ENCODE measurements at places on chromosomes 11 and 22.

GRCh38 chr11:3834664-3835461 lies 5.9 kb downstream of the RHOG start:
- DNase-seq, result peak; percentile 64

DNA sequence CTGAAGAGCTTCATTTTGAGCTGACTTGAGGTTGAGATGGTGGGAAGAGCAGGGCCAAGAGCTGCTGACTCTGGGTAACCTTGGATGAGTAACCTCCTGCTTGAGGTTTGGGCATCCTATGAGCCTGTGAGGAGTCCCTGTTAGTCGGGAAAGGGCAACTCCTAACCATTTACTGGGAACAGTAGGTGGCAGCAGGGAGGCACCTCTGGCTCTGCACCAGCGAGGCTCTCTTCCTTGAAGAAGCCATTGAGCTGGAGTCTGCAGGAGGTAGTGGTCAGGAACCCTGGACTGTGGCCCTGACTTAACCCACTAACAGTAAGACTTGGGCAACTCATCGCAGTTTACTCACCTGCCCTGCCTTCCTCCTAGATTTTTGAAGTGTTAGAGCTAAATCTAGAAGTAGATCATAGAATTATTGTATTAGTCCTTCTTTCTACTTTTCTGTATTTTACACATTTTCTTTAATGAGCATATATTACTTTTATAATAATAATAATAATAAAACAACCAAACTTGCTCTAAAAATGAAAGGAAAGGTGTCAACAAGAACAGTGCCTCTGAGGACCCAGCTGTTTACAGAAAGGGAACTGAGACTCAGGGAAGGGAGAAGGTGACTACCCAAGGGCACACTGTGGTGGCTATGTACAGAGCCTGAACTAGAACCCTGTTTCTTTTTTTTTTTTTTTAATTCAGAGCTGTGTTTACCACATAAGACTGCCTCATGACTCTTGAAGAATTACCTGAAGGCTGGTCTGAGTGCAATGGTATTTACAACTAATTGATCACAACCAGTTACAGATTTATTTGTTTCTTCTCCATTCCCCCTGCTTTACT lies 47.5 kb downstream of the MEI1 start:
- DNase-seq, result peak; percentile 77

DNA sequence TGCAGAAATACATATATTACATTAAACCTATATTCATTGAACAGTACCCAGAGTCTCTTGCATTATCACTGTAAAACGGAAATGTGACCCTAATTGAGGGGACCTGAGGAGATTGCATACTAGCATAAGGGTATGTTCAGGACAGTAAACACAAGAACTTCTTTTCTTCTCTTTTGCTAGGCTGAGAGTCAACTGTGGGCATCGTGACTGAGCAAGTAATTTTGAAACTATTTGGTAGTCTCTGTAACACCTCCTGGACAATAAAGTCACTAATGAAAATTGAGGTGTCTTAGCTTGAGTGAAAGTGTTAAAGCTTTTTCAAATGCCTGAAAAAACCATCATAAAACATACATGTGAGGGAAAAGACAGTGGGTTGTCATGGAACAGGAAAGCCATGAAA lies 90.9 kb downstream of the PDHX start:
- no peak for DNase-seq

GRCh38 chr11:95239871-95240649 lies 9.1 kb upstream of the SESN3 start:
- no peak for DNase-seq

- no peak for DNase-seq
Observed at GRCh38 chr11:9566561-9567063, 6.9 kb upstream of the WEE1 start.

DNA sequence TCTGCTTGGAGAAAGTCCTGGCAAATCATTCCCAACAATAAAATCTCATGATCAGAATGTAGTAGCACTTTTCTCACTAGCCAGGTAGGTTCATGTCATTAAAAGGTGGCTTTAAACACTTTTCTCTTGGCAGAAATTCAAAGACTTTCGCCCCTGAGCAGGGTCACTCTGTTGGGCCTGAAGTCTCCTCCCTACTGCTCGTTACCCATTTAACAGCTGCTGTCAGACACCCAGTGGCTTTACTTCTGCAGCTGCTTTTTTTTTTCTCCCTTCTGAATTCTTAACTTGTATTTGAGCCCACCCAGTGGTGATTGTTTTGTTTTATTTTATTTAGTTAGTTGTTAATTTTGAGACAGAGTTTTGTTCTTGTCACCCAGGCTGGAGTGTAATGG lies 25.0 kb downstream of the ARHGAP8 start:
- DNase-seq, result no peak

GRCh38 chr22:21652010-21652546 lies 10.0 kb downstream of the SDF2L1 start:
- peak; percentile 86 for DNase-seq

GRCh38 chr11:24386546-24387397 lies 110.1 kb upstream of the LUZP2 start:
- DNase-seq, result no peak

DNA sequence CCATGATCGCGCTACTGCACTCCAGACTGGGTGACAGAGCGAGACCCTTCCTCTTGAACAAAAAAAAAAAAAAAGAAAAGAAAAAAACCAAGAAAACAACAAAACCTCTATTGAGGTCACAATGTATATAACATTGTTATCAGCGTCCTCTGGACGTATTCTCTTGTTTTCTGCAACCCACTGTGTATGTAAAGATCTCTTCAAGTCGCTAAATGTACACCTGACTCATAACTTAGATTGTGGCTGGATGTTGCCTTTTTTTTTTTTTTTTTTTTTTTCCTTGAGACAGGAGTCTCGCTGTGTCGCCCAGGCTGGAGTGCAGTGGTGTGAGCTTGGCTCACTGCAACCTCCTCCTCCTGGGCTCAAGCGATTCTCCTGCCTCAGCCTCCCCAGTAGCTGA lies 1.4 kb upstream of the YPEL1 start:
- DNase-seq, result no peak

GRCh38 chr11:73363147-73363546 lies 13.1 kb upstream of the RELT start:
- DNase-seq, result no peak

- DNase-seq, result peak; percentile 36
Observed at GRCh38 chr22:19448076-19448607, 631 bp upstream of the C22orf39 start.

GRCh38 chr22:32695451-32695891 lies 106.0 kb upstream of the TIMP3 start:
- DNase-seq, result peak; percentile 9

DNA sequence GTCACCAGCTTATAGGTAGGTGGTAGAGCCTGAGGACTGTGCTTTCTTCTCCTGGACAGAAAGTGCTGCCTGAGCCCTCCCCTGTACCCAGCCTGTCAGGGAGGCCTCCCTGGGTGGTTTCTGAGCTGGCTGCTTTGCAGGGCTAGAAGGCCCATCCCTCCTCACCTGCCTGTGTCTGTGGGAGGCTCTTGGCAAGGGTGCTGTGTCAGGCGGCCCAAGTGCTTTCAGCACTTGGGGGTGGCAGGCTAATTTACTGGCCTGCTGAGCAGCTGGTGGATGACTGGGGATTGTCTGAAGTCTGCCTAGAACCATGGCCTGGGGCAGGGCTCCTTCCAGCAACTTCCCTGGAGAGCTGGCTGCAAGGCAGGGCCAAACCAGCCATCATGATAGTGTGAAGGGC lies 139.0 kb upstream of the NAV2 start:
- DNase-seq, result no peak

DNA sequence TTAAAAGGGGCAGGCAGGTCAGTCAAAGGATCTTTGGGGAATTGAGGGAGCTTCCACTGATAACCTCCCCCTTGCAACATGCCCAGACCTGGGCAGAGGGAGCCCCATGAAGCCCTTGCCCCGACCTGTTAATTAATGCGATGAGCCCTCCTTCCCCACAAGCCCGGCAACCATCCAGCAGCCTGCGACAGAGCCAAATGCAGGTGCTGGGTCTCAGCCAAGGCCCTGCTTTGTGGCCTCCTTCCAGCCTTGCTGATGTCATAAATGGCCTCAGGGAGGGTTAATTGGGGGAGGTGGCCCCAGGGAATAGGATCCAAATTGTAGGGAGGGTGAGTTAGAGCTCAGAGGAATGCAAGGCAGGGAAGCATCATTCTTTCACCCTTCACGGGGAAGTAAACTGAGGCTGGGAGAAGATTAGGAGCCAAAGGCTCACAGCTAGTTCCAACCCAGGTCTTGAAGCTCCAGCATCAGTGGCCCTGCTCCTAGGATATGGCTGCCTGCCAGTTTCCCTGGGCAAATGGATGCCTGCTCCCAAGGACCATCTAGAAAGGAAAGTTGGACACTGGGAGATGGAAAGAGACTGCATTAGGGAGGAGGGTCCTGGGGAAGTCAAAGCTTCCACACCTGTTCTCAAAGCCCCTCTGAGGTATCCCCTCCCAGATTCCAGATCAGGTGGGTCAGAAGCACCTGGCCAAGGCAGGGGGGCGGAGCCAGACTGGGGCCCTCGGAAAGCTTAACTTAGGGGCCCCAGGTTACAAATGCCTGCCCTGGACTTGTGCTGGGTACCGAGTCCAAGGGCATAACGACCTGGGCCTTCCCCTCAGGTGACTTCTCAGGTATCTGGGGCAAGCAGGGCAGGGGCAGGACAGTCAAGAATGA lies 34.1 kb downstream of the LMO1 start:
- DNase-seq, result peak; percentile 35

- DNase-seq, result no peak
Observed at GRCh38 chr11:81421251-81421860, 1312.3 kb downstream of the FAM181B start.

- DNase-seq, result no peak
Observed at GRCh38 chr11:71451596-71452198, 1.3 kb upstream of the NADSYN1 start.

DNA sequence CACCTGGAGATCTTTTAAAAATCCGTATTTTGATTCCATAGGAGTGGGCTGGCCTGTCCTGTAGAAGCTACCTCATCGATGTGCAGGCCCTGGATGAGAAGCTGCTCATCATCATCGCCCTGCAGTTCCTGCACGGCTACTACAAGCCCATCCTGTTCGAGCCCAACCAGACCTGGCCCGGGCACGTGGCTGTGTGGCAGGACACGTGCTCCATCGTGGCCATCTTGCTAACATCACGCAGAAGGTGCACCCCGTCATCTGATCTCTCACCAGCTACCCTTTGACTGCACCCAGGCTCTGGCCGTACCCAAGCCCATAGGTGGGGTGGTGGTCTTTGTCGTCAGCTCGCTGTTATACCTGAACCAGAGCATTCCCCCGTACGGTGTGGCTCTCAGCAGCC lies 14.2 kb upstream of the SLC5A4 start:
- DNase-seq, result no peak

DNA sequence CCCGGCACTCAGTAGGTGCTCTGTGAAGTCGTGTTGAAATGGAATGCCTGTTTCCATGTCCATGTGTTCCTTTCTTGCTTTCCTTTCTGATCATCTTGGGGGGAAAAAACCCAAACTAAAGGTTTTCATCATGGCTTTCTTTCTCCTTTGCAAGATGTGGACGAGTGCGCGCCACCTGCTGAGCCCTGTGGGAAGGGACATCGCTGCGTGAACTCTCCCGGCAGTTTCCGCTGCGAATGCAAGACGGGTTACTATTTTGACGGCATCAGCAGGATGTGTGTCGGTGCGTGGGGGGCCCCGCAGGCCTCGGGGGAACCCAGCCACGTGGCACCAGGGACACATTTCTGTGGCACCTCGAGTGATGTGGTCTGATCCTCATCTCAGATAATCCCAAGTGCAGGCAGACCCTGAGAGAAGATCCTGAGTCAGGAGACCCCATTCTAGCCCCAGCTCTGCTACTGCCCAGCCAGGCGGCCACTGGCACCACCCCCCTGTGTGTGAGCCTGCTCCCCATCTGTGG lies 39.4 kb downstream of the FBLN1 start:
- DNase-seq, result no peak

- DNase-seq, result no peak
Observed at GRCh38 chr11:6557761-6558674, 45.4 kb downstream of the RRP8 start.

- no peak for DNase-seq
Observed at GRCh38 chr11:47986219-47986618, 5.9 kb downstream of the PTPRJ start.

GRCh38 chr22:41003976-41004375 lies 52.8 kb downstream of the RBX1 start:
- no peak for DNase-seq

GRCh38 chr22:40024201-40025061 lies 29.7 kb downstream of the FAM83F start:
- DNase-seq, result peak; percentile 68

DNA sequence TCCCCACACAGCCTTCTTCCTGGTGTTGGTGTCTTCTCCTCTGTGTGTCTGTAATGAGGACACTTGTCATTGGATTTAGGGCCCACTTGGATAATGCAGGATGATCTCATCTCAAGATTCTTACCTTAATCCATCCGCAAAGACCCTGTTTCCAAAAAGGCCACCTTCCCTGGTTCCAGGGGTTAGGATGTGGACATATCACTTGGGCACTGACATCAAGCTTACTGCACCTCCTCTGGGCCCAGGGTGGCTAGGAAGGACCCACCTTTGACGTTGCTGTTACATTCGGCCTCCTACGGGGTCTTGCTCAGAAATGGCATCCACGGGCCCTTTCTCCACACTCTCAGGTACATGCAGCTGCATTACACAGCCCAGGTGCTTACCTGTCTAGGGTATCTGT lies 535.9 kb downstream of the BRD1 start:
- no peak for DNase-seq
